ENCODE measurements at places on chromosomes 5 and 9.

GRCh38 chr5:56328753-56329560 lies 95.8 kb upstream of the ANKRD55 start:
- no peak for DNase-seq

GRCh38 chr5:156591631-156592030 lies 258.5 kb upstream of the PPP1R2B start:
- no peak for DNase-seq

- DNase-seq: no peak
Measured at GRCh38 chr9:88786291-88787079, 204.8 kb upstream of the S1PR3 start.

DNA sequence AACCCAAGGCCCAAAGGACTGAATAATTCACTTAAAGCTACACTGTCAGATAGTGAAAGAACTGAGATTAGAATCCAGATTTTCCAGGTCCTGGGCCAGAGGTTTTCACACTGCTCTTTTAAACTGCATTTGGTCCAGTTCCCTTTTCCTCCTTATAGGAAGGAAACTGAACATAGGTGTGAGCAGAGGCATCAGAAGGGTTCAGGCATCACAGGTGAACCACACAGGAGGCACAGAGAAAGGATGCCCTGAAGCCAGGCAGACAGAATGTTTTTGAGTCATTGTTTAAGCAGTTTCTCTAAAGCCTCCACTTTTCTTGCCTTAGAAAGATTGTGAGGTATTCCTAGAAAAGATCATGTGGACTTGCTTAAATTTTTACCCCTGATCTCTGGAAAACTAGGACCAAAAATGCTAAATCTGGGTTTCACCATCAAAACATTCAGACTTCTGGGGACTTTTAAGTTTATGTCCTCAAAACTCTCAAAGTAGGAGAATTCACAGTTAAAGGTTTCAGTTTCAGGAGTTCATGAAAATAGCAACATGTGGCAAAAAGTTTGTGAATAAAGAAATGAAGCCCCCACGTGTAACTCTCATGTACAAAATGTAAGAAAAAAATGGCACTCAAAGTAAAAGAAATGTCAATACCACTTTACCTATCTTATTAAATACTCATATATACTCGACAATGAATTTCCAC lies 386.1 kb downstream of the NTRK2 start:
- DNase-seq: no peak

- DNase-seq: no peak
Measured at GRCh38 chr5:173782671-173783101, 105.5 kb upstream of the CPEB4 start.

DNA sequence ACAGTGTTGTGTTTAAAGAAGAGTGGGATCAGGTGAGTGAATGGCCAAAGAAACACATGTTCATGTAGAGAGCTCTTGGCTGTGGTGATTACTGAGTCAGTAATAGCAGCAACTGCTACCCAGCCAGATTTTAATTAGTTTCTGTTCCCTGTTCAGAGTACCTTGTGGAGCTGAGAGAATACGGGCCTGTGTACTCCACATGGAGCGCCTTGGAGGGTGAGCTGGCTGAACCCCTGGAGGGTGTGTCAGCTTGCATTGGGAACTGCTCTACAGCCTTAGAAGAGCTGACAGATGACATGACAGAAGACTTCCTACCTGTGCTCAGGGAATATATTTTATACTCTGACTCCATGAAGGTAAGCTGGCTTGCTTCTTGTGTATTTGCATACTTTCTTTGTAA lies 52.3 kb downstream of the SLC46A2 start:
- DNase-seq: no peak

- DNase-seq: no peak
Measured at GRCh38 chr5:124859556-124860290, 113.3 kb upstream of the ZNF608 start.

- no peak for DNase-seq
Measured at GRCh38 chr5:143576711-143577484, 173.4 kb upstream of the NR3C1 start.

GRCh38 chr5:178236679-178237078 lies 4.1 kb upstream of the PHYKPL start:
- DNase-seq: no peak

DNA sequence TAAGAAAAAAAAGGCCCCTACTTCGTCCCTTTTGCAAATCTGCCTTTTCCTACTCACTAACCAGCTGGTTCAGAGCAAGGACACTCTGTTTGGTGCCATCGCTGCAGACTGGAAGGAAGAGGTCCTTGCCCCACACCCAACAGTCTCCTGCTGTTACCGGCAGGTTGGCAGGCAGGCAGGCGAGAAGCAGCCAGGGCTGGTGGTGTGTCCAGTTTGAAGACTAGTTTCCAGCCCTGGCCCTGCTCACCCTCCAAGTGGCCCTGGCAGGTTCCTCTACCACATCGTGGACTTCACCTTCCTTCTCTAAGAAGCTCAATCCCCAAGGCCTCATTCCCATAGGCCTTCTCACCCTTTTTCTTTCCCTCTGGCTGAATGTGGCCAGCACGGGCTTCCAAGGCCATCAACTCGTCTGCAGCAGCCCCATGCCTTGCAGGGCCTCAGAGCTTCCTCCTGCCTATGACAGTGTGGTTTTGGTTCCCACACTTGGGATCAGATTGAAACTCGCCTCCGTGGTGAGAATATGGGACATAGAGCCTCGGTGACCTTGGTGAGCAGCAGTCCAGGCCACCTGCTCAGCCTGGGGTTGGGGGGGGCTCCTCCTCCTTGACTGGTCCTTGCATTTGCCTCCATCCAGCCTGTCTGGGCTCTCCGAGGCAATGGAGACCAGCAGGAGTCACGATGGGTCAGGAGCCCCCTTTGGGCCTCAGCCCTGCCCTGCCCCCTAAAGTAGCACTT lies 22.9 kb downstream of the TGFBI start:
- no peak for DNase-seq

GRCh38 chr5:112681481-112681908 lies 56.2 kb upstream of the APC start:
- no peak for DNase-seq

DNA sequence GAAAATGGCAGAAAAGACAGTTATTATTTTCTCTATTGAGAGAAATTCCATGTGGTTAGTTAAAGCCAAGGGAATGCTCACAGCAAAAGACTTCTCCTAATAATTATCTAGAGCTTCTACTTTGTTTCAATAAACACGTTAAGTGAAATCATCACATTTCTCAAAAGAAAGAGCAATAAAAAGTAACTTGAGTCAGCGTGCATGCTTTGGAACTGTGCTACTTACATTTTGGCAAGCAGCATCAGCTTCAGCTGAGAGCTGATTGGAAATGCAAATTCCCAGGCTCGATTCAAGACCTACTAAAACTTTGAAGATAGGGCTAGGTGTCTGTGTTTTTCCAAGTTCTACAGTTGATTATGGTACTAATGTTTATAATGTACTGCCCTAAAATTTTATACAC lies 132.1 kb downstream of the CDH18 start:
- DNase-seq: no peak

DNA sequence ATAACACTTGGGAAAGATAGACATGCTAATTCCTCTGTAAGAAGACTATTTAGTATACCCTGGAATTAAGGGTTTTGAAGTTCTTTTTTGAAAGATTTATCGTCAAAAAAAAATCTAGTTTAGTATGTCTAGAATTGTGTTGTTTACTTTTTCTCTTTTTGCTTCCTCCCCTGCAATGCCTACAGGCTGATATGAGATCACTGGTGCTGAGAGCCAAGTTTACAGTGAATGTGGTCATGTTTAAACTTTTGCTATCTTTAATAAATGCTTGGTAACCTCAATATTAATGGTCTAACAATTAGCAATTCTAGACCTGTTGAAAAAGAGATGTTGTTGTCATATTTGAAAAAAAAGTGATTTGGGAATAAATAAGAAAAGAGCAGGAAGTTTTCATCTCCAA lies 86.1 kb downstream of the CWC27 start:
- DNase-seq: no peak

- DNase-seq: no peak
Measured at GRCh38 chr5:160685695-160686094, 166.3 kb downstream of the ATP10B start.

DNA sequence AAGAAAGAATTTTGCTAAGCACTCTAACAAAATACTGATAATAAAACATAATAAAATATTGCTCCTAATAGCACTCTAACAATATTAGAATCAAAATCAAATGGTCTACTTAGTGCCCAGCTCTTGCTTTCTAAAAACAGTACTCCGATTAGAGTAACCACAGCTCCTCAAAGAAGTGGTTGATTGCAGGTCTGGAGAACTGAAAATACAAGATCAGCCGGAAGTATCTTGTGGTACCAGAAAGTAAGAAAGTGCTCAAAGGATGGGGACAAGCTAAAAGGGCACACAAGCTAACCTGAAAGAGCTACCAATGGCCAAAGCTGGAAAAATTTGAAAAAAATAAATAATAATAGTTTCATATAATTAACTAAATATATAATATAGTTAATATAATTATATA lies 119.2 kb downstream of the CWC27 start:
- DNase-seq: no peak

GRCh38 chr9:133421615-133422542 lies at the start of gene ADAMTS13:
ADAMTS13 (plus strand) TSS chr9:133422367; CDS start chr9:133422444, 77 bp downstream.
- no peak for DNase-seq

GRCh38 chr9:80020530-80020929 lies 448.8 kb downstream of the TLE4 start:
- no peak for DNase-seq

- DNase-seq: no peak
Measured at GRCh38 chr9:16267281-16268066, 603.0 kb downstream of the BNC2 start.

- no peak for DNase-seq
Measured at GRCh38 chr5:102922799-102923477, 167.8 kb downstream of the PAM start.

DNA sequence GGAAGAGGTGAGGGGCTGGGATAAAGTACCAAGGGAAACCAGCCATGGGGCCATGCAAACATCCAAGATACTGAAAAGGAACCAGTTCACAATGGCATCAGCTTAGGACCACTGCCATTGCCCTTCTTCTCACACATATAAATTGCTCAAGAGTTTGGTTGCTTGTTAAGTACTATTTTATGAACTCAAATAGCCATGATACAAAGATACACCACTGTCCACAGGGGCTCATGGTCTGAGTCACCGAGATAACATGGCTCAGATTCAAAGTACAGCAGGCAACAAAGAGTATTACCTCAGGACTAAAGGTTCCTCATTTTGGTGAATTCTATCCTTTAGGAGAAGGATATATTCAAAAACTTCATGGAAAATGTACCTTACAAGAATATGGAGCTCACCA lies 55.6 kb downstream of the FANCC start:
- no peak for DNase-seq

- no peak for DNase-seq
Measured at GRCh38 chr5:151257731-151258181, 4.8 kb downstream of the GM2A start.

DNA sequence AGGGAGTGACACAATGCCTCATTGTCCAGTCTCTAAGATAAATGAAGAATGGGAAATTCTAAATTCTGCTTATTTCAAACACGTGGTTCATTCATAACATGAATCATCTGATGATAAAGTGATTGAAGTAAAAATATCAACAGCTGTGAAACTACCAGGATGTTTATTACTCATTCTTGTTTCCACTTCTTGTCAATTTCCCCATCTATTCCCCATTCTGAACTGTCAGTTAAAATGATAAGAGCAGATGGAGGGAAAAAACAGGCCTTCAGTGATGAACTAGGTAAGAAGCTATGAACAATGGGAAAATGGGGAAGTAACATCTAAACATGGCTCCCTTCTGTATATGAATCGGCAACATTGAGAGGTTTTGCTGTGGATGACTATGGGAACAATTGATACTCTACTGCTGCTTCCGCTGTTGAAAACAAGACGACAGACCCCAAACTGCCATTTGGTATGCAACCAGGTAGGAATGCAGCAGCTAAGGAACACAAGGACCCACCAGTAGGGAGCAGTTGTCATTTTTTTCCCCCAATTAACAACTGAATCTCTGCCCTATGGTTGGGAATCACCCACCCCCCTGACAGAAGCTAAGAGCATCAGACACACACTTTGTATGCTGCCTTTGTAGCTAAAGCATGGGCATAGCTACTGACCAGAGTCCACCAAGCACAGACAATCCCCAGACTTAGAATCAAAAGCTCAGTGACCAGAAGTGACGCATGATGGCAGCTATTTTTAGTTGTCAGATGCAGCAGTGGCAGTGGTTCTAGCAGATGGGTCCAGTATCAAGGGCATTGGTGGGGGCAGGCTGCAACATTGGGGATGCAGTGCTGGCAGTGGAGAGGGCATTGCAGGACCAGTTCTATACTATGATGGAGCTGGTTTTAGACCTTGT lies 52.9 kb upstream of the ZNF366 start:
- DNase-seq: no peak

- no peak for DNase-seq
Measured at GRCh38 chr5:52746539-52746938, 41.2 kb upstream of the ITGA1 start.

DNA sequence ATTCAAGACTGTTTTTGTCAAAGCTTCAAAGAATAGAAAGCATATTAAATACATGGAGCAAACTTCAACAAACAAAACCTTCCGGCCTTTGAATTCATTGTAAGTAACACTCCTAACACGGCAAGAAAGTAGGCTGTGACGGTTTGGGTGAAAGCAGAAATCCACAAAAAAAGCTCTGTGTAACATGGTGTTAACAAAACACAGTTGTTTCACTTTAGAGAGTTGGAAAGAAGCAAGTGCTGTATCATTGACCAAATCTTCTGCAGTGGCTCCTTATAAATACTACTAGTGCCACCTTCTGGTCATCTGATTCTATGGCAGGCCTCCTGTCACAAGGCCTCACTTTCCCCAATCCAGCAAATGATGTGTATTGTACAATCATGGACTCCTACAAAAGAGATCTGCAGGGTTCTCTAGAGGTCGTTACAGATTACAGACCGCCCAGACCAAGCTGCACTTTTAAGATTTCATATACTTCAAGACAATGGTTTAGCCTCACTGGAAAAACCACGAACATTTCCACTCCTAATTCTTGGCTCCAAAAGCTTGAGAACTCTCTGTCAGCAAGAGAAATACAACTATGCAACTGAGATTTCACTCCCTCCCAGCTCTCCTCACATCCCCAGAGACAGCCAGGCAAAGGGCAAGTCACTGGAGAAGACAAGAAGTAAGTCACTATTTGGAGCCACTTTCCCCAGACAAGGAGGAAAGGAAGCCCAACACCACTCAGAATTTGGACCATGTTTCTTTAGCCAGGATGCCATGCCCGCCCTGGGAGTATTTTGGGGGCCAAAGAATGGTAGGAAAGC lies 196.2 kb downstream of the DTWD2 start:
- no peak for DNase-seq

DNA sequence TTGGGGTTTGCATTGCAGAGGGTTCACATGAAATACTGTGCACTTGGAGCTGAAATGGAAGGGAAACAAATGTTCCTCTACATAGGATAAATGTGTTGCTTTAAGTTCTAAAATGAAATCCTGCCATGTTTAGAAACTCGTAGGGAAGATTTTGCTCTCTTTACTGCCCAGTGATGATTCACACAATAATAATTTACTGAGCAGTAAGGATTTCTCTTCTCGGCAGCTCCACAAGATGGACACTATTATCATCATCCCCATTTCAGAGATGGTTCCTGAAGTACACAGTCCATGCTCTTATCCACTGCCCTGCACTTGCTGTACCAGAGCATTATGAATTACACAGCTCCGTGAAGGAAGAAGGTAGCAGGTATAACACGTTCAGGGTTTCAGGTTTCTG lies 4.1 kb downstream of the HACD4 start:
- no peak for DNase-seq

GRCh38 chr9:86052556-86053468 lies 46.5 kb downstream of the GOLM1 start:
- DNase-seq: no peak
